Left renal pelvis (tissue), 4 donors: ENCODE measurements at places on chromosomes 7 and 10. TPM values are rescaled to one million over a fixed set of nuclear protein-coding genes. Genes with fewer than 3 reads are reported as not detected.

GRCh38 chr7:30627026-30627425 lies 32.3 kb downstream of the GARS1 start:
- no peak for DNase-seq

DNA sequence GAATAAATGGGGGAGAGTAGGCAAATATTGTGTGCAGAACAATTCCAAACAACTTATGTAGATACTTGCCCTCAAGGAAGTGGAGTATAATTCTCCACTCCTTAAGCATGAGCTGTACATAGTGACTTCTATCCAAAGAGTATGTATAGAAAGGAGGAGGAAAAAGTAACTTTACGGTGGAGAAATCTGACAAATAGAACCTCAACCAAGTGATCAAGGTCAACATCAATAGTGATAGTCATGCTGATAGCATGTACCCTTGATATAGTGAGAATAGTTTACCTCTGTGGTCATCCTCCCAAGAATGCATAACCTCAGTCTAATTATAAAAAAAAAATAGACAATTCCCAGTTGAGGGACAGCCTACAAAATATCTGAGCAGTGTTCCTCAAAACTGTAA lies 89.1 kb upstream of the NANOS1 start:
- DNase-seq: no peak

- no peak for DNase-seq
These were observed 42.7 kb downstream of the PAXIP1 start for GRCh38 chr7:154960063-154960790.

DNA sequence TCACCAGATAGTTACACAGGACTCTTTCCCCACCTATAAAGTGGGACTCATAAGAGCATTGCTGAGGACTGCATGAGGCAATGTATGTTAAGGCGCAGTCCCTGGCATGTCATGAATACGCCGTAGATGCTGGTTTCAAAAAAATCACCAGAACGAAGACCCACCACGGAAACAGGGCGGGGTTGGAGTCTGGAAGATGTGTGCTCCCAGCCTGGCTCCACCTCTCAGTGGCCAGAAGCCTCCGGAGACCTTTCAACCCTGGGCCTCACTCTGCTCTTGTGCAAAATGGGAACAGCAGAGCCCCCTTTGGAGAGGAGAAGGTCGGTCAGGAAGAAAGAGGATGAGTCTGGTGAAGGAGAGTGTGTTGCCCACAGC lies 12.4 kb upstream of the ZMIZ1 start:
- DNase-seq: no peak

DNA sequence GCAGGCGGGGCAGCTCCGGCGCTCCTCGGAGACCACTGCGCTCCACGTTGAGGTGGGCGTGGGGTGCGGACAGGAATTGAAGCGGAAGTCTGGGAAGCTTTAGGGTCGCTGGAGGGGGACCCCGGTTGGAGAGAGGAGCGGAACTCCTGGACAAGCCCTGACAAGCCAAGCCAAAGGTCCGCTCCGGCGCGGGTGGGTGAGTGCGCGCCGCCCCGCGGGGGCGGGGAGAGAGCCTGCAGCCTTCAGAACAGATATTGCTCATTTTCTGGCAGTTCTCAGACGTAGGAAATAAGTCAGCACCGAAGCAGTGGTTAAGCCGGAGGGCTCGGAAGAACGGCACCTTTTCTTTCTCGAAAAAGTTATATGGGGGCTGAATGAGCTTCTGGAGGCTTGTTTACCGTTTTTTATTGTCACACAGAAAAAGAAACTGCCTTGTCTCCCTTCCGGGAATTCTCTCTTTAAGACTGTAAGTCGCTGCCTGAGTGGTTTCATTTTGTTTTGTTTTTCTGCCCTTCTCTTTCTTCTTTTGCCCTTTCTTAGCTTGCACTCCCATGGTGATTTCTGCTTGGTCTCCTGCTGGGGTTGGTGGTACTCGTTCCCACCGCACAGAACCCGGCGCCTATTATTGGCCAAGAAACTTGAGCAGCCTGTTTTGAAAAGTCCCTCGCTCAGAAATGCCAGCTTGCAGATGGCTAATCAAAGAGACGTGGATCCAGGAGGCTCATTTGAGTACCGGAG lies 732 bp downstream of the FAS start:
- peak; percentile 50 for DNase-seq

DNA sequence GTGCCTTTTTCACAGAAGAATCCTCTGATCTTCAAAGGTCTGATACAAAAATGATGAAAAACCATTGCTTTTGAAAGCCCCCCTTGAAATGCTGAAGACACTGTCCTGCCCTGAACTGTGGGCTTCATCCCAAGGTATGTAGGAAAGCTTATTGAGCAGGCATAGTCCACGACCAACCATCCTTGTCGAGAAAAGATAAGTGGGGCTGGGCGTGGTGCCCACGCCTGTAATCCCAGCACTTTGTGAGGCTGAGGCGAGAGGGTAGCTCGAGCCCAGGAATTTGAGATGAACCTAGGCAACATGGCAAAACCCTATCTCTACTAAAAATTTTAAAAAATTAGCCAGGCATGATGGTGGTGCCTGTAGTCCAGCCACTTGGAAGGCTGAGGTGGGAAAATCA lies 25.6 kb downstream of the TACR2 start:
- no peak for DNase-seq

DNA sequence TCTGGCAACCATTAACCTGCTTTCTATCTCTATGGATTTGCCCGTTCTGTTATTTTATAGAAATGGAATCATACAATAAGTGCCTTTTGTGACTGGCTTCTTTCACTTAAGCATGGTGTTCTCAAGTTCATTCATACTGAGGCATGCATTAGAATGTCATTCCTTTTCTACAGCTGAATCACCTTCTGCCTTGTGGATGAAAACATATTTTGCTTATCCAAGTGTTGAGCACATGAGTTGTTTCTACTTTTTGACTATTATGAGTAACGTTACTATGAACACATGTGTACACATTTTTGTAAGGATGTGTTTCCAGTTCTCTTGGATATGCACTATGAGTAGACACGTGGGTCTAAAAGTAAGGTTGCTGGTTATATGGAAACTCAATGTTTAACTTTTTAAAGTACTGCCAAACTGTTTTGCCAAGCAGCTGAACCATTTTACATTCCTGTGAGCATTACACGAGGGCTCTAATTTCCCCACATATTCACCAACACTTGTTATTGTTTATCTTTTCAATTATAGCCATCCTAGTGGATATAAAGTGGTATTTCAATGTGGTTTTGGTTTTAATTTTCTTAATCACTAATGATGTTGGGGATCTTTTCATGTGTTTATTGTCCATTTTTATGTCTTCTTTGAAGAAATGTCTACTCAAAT lies 241.3 kb downstream of the FANK1 start:
- DNase-seq: no peak

- DNase-seq: no peak
These were observed 9.6 kb upstream of the TRIM56 start for GRCh38 chr7:101075646-101076045.

DNA sequence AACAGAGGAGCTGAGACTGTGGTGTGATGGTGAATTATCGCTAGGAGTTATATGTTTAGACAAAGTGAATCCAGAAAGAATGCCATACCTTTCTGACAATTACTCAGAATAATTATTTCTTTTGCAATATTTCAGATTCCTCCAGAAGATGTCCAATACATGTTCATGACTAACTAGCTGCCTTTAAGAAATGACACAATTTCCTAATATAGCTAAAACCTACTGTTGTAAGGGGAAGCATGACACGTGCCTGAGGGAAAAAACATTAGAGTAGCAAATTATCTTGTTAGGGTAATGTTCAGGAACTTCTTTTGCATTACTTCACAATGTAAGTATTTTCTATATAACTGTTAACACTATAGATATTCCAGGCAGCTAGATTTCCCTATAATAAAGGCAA lies 150.3 kb downstream of the COL28A1 start:
- DNase-seq: no peak

- DNase-seq: no peak
These were observed 25.2 kb downstream of the OGDH start for GRCh38 chr7:44631458-44632115.

GRCh38 chr10:75696536-75696935 lies 265.1 kb downstream of the LRMDA start:
- DNase-seq: no peak

DNA sequence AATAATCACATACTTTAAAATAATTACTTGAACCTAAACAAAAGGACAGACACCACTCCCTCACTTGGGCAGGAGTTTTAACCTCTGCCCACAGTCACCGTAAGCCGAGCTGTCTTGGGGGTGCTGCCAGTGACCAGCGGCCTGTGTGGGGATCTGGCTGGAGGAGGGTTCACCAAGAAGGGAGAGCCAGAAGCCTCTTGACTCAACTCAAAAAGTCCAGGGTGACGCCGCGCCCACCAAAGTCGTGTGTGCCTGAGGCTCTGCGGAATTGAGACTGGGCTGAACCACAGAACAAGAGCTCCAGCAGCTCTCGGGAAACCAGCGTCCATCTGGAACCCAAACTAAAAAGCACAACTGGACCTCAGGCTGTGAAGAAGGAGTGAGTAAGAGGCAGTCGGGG lies 35.8 kb downstream of the ZFAND2A start:
- DNase-seq: no peak

DNA sequence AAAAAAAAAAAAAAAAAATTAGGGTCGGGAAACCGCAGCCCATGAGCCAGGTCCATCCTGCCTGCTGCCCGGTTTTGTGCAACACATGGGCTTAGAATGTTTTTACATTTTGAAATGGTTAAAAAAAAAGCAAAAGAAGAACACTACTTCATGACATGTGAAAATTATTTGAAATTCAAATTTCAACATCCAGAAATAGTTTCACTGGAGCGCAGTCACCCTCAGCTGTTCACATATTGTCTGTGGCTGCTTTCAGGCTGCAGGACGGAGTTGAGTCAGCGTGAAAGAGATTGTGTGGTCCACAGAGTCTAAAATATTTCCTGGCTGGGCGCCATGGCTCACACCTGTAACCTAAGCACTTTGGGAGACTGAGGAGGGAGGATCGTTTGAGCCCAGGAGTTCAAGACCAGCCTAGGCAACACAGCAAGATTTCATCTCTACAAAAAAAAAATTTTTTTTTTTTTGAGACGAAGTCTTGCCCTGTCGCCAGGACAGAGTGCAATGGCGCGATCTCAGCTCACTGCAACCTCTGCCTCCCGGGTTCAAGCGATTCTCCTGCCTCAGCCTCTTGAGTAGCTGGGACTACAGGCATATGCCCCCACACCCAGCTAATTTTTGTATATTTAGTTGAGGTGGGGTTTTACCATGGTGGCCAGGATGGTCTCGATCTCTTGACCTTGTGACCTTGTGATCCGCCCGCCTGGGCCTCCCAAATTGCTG lies 63.9 kb upstream of the ECHDC3 start:
- no peak for DNase-seq

- no peak for DNase-seq
These were observed 252.4 kb downstream of the KLF6 start for GRCh38 chr10:3532644-3533043.

GRCh38 chr10:84265418-84265817 lies 20.6 kb downstream of the RGR start:
- DNase-seq: no peak

DNA sequence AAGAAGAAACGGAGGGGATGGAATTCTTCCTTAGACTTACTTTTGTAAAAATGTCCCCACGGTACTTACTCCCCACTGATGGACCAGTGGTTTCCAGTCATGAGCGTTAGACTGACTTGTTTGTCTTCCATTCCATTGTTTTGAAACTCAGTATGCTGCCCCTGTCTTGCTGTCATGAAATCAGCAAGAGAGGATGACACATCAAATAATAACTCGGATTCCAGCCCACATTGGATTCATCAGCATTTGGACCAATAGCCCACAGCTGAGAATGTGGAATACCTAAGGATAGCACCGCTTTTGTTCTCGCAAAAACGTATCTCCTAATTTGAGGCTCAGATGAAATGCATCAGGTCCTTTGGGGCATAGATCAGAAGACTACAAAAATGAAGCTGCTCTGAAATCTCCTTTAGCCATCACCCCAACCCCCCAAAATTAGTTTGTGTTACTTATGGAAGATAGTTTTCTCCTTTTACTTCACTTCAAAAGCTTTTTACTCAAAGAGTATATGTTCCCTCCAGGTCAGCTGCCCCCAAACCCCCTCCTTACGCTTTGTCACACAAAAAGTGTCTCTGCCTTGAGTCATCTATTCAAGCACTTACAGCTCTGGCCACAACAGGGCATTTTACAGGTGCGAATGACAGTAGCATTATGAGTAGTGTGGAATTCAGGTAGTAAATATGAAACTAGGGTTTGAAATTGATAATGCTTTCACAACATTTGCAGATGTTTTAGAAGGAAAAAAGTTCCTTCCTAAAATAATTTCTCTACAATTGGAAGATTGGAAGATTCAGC lies 158.7 kb upstream of the LANCL2 start:
- DNase-seq: no peak

DNA sequence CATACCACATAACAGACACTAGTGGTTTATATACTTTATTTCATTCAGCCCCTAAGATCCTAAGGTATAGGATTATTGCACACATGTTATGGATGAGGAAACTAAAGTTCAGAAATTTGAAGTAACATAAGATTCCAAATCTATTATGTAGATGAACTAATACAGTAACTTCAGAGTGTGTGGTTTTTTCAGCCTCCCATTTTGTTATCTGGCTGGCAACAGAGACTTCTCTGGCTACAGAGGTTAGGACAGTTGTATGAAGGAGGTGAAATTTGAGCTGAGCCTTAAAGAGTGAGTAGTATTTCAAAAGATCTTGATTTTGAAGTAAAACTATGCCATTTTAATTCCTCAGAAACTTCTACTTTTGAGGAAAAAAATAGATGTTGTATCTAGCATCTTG lies 125.4 kb downstream of the MAPK8 start:
- DNase-seq: no peak

- DNase-seq: no peak
These were observed 11.8 kb downstream of the AVPI1 start for GRCh38 chr10:97675222-97675621.

DNA sequence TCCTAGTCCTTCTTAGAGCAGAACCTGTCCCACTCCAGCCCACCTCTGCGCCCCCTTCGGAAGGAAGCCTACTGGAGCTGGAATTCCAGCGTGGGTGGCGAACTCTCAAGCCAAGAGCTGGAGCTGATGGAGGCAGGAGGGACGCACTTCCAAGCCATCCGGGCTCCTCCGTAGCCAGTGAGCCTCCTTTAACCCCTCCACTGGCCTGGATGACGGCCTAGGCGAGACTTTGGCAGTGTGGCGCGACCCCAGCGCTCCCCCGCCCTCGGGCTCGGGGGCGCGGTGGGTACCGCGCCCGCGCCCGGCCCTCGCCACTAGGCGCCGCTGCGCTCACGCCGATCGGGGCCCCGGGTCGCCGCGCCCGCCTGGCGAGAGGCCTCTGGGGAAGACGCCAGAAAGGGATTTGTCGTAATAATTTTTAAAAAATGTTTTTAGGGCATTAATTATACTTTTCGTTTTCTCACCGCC lies 5.1 kb upstream of the EMX2 start:
- no peak for DNase-seq

DNA sequence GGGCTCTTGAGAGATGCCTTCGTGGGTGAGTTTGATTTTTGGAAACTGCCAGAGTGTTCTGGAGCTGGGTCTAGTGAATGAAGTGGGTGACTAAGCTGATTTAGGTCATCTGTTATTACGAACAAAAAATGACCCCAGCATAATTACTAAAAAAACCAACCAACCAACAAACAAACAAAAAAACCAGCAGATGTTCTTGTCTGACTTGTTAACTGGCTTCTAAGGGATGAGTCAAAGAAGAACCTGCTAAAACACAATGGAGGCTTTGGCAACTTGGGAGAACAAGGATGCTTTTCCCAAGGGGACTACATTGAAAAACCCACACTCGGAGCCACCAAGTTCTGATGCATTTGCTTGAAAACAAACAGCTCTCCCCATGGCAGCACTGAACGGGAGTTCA lies 11.5 kb downstream of the TACR2 start:
- DNase-seq: no peak

Gene CFTR
- 0.82 TPM for polyA plus RNA-seq

Gene MLXIPL
- polyA plus RNA-seq: 2.3 TPM

Gene FBXL13
- polyA plus RNA-seq: 2.6 TPM

Gene STARD3NL
- 43.0 TPM for polyA plus RNA-seq

Gene RPEL1
- 0.20 TPM for polyA plus RNA-seq
